Lung (tissue), 17 donors: ENCODE measurements at places on chromosomes 5 and 9. TPM values are rescaled to one million over a fixed set of nuclear protein-coding genes. Genes with fewer than 3 reads are reported as not detected.

- H3K27me3 ChIP-seq: no peaks in the 10 kb centered on the region
- no peaks in the 10 kb centered on the region for H3K36me3 ChIP-seq
- no peak overlapping the region for H3K27ac ChIP-seq
- peaks cover 19% of the 10 kb centered on the region for H3K4me1 ChIP-seq
Measured at GRCh38 chr5:152094060-152094459, 169.4 kb upstream of the GLRA1 start.

GRCh38 chr9:69324549-69325401 lies at the start of gene ENTREP1:
Gene ENTREP1, plus strand, starts transcription at chr9:69325215. Its CDS starts 95 bp downstream, at chr9:69325310.
- peak; percentile 72 for DNase-seq
- peaks cover 10% of the 10 kb centered on the region for H3K4me1 ChIP-seq
- peaks cover 27% of the 10 kb centered on the region for H3K27me3 ChIP-seq
- H3K27ac ChIP-seq: peak within 1 kb of the TSS; percentile 90
- no peaks in the 10 kb centered on the region for H3K36me3 ChIP-seq
- peak within 1 kb of the TSS; percentile 67 for H3K4me3 ChIP-seq

- DNase-seq: no peak
- no peak overlapping the region for H3K27ac ChIP-seq
- H3K4me1 ChIP-seq: peaks cover 38% of the 10 kb centered on the region
Measured at GRCh38 chr9:95029288-95029687, 288.2 kb downstream of the FANCC start.

DNA sequence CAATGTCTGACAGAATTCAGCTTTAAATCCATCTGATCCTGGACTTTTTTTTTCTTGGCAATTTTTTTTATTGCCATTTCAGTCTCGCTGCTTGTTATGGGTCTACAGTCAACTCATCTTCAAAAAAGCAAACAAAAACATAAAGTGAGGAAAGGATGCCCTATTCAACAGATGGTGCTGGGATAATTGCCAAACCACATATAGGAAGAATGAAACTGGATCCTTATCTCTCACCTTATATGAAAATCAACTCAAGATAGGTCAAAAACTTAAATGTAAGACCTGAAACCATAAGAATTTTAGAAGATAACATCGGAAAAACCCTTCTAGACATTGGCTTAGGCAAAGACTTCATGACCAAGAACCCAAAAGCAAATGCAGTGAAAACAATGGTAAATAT lies 389.1 kb upstream of the ST8SIA4 start:
- no peak overlapping the region for H3K4me3 ChIP-seq
- no peaks in the 10 kb centered on the region for H3K4me1 ChIP-seq
- DNase-seq: no peak
- H3K27me3 ChIP-seq: no peaks in the 10 kb centered on the region
- no peaks in the 10 kb centered on the region for H3K36me3 ChIP-seq

DNA sequence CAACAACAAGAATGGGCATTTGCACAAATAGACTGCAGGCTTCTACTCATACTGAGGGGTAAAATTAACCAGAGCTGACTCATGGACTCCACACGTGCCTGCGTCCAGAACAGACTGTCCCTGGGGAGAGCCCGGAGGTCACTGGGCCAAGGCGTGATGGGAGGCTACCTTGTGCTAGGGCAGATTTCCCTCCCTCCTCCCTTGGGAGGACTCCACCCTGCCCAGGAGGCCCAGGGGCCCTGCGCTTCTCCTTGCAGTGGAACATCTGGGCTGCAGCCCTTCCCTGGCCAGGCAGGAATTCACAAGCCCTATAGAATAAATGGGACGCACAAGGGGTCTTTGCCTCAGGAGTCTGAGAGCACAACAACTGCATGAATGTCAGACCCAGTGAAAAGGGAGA lies 35.6 kb downstream of the IRX2 start:
- no peaks in the 10 kb centered on the region for H3K4me1 ChIP-seq
- DNase-seq: no peak
- no peaks in the 10 kb centered on the region for H3K27me3 ChIP-seq
- no peak overlapping the region for H3K4me3 ChIP-seq
- no peaks in the 10 kb centered on the region for H3K36me3 ChIP-seq

DNA sequence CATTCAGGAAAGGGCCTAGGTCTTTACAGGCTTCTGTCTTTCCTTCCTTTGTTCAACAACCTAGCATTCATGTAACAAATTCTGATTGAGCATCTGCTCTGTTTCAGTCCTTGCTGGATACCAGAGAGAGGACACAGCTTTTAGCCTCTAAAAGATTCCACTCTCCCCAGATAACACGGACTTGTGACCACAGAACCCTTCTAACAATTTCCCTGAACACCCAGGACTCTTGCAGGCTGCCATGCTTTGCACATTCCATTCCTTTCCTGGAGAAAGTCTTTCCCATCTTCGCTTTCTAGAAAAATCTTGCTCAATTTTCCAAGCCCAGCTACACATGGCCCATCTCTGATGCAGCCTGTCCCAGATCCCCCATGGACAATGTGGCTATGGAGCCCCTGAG lies 310.9 kb downstream of the ACTL7B start:
- no peak overlapping the region for H3K4me3 ChIP-seq
- H3K36me3 ChIP-seq: no peaks in the 10 kb centered on the region
- H3K27me3 ChIP-seq: no peaks in the 10 kb centered on the region

DNA sequence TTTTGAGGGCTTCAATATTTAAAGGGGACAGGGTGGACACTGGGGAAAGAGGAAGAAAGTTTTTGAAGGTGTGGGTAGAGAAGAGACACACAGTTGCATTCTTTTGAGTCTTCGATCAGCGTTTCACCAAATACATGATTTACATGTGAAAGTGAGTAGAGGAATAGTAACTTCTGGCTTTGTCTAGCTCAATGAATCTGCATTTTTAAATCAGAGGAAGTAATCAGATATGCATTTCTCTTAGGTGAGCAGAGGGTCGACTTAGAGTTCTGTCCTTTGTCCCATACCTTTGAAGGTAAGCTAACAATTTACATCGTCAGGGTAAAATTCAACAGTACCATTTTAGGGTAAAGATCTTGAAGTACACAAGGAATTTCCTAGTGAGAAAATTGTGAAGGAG lies 406.4 kb upstream of the ZNF462 start:
- DNase-seq: no peak
- no peaks in the 10 kb centered on the region for H3K27me3 ChIP-seq
- H3K4me3 ChIP-seq: no peak overlapping the region
- H3K27ac ChIP-seq: no peak overlapping the region
- H3K4me1 ChIP-seq: no peaks in the 10 kb centered on the region

DNA sequence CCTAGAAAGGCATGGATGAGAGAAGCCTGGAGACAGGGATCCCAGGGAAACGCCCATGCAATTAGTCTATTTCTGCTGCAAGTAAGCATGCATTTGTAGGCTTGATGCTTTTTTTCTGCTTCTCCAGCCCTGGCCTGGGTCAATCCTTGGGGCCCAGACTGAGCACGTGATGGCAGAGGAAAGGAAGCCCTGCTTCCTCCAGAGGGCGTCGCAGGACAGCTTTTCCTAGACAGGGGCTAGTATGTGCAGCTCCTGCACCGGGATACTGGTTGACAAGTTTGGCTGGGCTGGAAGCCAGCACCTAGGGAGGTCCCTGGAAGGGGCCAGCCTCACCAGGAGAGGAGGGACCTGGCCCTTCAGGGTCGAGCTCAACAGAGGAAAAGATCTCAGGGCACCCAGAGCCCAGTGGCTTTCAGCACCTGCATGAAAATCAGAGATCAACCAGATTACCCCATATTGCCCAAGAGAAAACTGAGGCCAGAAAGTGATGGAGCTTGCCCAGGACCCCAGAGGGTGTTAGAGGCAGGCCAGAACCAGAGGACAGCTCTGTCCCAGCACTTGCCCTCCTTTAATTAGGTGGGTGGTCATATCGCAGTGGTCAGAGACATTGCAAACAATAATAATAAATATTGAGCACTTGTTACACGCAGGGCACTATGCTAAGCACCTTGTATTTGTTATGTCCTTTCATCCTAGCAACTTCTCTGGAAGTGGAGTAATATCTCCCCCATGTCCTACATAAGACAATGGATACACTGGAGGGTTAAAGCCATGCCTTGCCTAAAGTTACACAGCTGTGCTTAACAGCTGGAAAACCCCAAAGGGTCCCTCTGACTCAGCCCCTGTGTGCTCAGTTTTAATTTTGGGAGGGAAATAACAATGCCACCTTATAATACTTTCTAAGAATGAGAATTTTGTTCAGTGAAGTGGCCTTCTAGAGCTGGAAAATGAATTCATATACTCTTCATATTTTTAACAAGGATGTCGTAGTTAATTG lies 67.1 kb downstream of the KLF4 start:
- no peak overlapping the region for H3K4me3 ChIP-seq
- DNase-seq: peak; percentile 89
- H3K4me1 ChIP-seq: peaks cover 4% of the 10 kb centered on the region
- no peaks in the 10 kb centered on the region for H3K27me3 ChIP-seq

The SNCAIP gene
- 25.7 TPM for total RNA-seq

The FOXD4L4 gene
- 0.21 TPM for total RNA-seq

The POLR3G gene
- total RNA-seq: 1.3 TPM

The POLE3 gene
- total RNA-seq: 25.9 TPM

The KDM3B gene
- total RNA-seq: 49.6 TPM

The CEMIP2 gene
- 90.3 TPM for total RNA-seq

The GARIN3 gene
- total RNA-seq: not detected

The HAVCR1 gene
- 0.46 TPM for total RNA-seq

The MEIKIN gene
- not detected for total RNA-seq

The FGF1 gene
- total RNA-seq: 0.98 TPM
